ENCODE measurements at places on chromosomes 2 and 18.

GRCh38 chr2:30860003-30860725 is 52.9 kb upstream of the CAPN13 start:
- DNase-seq, result no peak

DNA sequence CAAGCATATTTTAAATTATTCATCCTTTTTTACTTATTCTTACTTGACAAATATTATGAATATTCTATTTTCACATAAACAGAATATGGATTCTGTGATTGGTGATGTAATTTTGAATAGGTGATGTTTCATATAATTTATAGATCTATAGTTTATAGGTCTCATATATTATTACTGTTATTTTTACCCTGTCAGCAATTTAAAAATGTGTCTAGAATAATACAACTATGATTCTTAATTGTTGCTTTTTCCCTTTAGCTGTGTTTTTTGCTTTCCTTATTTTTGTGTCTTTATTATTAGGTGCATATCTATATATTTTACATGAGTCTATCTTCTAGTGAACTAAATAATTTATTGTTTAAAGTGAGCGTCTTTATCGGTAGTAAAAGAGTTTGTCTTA is 226.7 kb upstream of the FSIP2 start:
- no peak for DNase-seq

DNA sequence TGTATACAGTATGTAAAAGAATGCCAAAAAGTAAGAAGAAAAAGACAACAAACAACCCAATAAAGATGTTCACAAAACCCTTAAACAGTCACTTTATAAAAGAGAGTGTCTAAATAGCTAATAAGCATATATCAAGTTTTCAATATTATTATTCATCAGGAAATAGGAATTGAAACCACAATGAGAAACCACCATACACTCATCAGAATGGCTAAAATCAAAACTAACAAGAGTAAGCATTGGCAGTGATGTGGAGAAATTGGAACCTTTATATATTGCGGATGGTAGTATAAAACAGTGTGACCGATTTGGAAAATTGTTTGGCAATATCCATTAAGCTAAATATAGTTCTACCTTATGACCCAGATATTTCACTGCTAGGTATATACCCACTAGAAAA is 20.5 kb upstream of the TGFA start:
- DNase-seq, result no peak

- no peak for DNase-seq
Measured at GRCh38 chr18:43279015-43279744, 1.9 kb upstream of the SYT4 start.

- DNase-seq, result no peak
Measured at GRCh38 chr2:20578895-20579825, 71.7 kb downstream of the HS1BP3 start.

DNA sequence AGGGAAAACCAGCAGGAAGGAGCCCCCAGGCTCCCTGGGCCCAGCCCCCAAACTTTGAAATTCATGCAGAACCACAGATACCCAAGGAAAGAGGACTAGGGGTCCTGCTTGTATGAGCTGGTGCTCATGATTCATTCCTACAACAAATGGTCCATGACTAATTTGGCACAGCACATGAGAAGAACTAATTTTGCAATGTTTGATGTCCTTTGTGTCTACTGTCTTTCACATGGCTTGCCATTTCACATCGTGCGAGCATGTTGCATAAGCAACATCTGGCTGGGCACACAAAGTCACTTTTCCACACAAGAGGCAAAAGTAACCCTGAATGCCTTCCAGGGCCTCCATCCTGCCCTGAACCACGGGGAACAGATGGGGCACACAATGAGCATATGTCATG is 149.6 kb upstream of the APCDD1 start:
- no peak for DNase-seq

DNA sequence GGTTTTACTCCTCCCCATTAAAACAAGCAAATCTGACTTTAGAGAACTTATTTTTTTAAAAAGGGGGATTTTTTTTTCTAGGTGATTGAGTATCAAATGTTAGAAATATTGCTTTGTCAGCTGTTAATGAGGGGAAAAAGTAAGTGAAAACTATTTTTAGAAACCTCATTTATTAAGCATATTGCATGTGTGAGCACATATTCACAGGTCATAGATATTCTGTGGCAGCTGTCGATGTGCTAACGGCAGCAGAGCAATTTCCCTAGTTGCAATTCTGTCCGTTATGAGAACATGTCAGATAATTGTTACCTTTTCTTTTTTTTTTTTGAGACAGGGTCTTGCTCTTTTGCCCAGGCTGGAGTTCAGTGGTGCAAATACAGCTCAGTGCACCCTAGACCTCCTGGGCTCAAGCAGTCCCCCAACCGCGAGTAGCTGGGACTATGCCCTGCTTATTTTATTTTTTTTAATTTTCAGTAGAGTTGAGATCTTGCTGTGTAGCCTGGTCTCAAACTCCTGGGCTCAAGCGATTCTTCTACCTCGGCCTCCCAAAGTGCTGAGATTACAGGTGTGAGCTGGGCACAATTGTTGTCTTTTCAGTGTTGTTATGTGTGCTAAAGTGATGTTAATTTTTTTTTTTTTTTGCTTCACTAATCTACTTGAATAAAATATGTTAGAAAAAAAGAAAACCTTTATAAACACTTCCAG is 69.8 kb downstream of the MTA3 start:
- no peak for DNase-seq

DNA sequence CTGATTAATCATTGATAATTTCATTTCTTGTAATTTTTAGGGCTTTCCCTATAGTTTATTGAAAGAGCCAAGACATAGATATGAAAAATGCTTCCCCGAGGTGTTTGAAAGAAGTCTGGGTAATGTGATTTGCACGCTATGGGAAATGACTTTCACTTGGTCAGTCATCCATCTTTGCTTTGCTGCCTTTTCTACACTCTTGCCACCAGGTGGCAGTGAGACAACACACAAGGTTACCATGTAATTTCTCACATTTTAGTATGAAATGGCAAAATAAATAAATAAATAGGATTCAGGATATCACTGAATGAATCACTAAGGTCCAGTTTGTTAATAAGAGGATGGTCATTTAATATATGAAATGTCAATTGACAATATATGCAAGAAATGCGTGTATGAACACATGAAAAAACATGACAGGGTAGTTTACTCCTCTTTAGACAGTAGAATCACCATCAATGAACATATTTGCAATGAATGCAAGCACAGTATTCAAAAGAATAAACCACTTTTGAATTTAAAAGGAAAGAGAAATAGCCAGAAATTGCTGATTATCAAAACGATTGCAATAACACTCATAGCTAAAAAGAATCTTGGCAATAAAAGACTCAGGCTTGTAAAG is 52.2 kb upstream of the KCNH7 start:
- no peak for DNase-seq

DNA sequence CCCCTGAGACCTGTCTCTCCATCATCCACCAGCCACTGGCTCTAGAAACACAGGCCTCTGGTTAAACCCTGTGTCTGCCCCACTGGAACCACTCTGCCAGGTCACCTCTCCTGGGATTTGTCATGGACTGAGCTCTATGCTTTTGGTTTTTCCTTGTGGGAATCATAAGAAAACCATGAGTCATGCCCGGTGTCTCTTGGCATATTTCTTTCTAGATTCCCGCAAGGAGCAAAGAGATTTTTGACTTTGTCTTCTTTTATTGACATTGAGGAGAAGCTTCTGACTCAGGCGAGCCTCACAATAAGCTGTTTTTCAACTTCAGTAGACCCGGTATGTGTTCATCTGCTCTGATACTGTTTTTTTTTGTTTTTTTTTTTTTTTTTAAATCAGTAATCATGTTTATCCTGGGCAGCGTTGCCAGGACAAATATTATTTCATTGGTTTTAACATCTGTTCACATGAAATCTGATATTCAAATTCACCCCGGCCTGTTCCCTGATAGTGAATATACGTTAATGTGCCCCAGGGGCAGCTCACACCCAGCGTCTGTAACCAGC is 207.1 kb downstream of the ACKR3 start:
- no peak for DNase-seq

DNA sequence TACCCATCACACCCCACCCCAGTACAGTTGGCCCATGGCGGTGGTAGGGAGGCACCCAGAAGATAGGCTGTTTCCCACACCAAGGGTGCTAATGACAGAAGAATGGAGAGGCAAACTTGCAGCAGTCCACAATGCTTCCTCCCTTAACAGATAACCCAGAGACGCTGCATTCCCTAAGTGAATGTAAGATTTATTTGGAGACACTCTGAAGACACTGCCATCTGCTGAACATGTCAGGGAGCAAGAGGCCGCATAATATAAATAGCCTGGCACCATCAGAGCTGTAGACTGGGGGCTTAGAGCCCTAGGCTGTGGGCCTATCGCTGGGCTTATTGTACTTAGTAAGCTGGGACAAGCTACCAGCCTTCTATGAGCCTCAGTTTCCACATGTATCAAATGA is 2.2 kb upstream of the IWS1 start:
- no peak for DNase-seq

GRCh38 chr2:174573621-174574081 is 24.0 kb downstream of the WIPF1 start:
- DNase-seq, result no peak

- DNase-seq, result no peak
Measured at GRCh38 chr2:44928483-44929158, 12.9 kb upstream of the SIX3 start.

DNA sequence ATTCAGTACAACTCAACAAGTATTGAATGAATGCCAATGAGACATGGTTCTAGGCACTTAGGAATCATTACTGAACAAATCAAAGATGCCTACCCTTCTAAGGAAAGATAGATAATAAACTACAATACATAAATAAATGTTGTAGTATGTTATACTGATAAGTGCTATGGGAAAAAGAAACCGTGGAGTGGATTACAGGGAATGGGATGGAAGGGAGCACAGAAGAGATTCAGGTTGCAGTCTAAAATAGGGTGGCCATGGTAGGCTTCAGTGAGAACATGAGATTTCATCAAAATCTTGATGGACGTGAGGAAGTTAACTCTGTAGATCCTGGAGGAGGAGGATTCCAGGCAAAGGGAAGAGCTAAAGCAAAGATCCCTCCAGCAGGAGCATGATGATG is 17.9 kb upstream of the CREB1 start:
- no peak for DNase-seq

GRCh38 chr2:214830794-214831346 is 21.4 kb upstream of the BARD1 start:
- DNase-seq, result no peak

GRCh38 chr2:131543385-131543891 is 15.8 kb downstream of the CCDC74A start:
- no peak for DNase-seq

DNA sequence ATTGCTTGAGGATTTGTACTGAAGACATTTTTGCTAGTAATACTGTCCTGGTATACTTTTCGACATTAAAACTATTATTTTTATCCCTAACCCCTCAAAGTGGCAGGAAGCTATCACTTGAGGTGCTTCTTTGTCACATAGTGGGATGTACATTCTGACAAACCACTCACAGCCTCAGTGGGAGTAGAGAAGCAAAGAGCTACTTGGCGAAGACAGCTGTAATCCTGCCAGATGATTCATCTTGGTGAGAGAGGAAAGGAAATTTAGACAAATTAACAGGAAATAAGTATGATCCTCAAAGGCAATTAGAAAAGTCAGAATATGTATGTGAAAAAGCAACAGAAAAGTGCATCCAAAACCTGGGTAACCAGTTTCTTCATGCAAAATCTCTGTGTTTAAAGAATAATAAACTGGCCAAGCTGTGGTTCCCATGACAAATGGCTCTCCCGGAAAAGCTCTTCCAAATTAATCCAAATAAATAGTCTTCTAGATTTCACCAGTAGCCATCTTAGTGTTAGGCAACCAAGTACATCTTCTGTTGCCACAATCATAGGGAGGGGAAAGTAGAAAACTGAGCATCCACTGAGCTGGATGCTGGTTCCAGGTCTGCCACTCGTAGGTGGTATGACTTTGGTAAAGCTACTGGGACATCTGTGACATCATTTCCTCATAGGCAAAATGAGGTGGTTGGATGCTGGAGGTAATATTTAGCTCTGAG is 308.0 kb upstream of the LYPD1 start:
- DNase-seq, result no peak

DNA sequence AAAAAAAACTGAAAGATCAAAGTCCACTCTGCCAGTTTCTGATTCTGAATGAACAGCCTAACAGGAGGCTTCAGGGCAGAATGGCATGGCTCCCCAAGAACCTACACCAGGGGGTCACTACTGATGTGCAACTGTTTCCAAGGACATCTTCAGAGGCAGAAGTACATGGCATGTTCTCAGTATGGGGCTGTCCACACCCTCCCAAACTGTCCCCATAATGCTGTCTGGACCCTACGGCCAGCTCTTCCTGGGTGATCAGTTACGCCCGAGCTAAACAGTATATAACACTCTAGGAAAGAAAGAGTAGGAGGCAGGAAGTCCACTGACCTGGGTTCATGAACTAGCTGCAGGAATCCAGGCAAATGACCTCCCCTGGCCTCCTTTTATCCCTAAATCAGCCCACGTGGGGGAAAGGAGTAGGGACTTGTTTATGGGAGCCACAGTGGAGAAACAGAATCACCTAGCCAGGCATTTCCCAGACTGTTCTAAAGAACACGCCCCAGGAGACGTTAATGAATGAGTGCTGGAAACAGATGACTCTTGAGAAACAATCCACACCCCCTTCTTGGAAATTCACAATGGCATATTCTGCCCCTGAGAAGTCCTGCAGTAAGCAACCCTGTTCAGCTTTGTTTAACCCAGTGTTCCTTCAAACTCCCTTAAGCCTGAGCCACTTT is 2.5 kb downstream of the TMBIM1 start:
- no peak for DNase-seq

DNA sequence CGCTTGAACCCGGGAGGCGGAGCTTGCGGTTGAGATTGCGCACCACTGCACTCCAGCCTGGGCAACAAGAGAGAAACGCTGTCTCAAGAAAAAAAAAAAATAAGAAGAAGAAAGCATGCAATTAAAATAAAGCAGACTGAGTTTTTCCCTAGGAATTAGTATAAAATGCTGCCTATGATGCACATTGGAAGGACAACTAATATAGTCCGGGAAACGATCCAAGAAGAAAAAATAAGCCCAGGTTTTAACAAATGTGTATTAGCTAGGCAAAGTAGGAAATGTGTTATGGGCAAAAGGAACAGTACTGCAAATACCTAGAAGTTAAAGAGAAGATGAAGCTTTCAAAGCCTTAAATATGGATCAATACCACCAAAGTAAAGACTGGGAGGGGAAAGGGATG is 64.0 kb downstream of the SPIRE1 start:
- DNase-seq, result no peak

Data from stimulated activated CD4-positive, alpha-beta T cell treated with anti-CD3 and anti-CD28 coated beads, Interleukin-1b, Interleukin-23, amount 100 ng/mL, for 4 hours (primary cell).